ENCODE measurements at places on chromosomes 11 and 22.
A peak's percentile ranks its signal among the peaks of the same experiment; 100 is the strongest.

- DNase-seq: no peak
These were observed 16.8 kb upstream of the CUL5 start for GRCh38 chr11:107991868-107992414.

DNA sequence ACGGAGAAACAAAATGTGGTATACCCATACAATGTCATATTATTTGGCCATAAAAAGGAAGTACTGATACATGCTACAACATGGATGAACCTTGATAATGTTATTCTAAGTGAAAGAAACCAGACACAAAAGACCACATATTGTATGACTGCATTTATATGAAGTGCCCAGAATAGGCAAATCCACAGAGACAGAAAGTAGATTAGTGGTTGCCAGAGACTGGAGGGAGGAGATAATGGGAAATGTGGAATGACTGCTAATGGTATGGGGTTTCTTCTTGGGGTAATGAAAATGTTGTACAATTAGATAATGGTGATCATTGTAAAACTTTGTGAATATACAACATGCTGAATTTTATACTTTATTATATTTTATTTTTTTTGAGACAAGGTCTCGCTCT is 5.6 kb upstream of the SLC43A1 start:
- DNase-seq: no peak

DNA sequence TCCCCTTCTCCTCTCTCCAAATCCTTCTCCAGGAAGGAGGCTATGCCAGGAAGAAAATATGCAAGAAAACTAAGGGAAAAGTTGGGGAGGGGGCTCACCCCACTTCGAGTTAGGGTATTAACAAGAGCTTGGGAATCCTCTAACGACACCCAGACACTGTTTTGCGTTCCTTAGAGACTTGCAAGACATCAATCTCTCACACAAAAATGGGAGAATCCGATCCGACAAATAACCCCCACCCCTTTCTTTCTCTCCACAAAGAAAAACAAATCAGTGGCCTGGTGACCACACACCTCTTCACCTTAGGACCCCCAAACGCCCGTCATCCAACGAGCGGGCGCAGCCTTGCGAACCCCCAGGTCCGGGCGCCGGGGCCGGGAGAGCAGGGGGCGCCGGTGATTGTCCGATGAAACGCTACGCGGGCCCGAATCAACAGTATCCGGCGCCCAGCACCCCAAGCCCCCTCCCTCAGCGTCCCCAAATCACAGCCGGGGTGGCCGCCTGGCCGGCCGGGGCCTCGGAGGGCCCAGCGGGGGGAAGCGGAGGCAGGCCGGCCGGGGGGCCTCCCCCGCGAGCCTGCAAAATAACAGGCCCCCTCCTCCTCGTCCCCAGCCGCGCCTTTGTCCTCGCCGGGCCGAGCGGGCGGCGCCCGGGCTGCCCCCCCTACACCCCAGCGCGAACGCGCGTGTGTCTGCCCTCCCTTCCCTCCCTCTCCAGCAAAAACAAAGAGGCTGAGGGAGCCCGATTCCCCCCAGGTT is 690 bp downstream of the CSNK1E start:
- peak; percentile 56 for DNase-seq

DNA sequence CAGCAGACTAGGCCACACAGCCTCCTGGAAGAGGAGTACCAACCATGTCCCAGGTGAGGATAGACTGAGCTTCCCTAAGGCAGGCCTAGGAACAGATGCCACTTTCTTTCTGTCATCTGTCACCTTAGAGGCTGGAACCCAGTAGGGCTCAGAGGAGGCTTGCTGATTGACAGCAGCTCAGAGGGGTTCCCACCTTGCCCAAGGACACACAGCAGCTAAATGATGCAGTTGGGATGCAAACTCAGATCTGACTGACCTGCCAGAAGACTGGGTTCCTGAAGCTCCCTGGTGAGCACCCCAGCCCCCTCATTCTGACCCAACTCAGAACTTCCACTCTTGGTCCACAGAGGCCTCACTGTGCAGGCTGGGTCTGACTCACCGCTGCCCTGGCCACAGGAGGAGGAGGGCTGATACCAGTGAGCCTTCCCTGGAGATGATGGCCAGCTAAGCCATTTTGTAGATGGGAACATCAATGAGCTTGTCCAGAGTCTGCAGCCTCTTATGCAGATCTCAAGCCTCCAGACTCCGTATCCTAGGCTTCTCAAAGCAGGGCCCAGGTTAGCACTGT is 14.0 kb downstream of the CAPN5 start:
- no peak for DNase-seq

- no peak for DNase-seq
These were observed 136.1 kb downstream of the TENM4 start for GRCh38 chr11:79304599-79305212.

DNA sequence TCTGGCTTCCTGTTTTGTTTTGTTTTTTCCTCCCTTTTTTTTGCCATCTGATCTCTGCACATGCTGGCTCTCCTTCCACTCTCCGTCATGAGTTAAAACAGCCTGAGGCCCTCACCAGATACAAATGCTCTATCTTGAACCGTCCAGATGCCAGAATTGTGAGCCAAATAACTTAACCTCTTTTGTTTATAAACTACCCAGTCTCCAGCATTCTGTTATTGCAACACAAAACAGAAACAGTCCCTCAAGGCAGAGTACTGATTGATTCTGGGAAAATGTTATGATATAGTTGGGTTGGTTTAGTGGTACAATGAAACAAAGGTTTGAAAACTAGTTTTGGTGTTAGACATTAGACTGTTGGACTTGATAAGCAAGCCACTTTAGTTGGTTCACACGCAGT is 1390.0 kb upstream of the RAG2 start:
- DNase-seq: no peak

DNA sequence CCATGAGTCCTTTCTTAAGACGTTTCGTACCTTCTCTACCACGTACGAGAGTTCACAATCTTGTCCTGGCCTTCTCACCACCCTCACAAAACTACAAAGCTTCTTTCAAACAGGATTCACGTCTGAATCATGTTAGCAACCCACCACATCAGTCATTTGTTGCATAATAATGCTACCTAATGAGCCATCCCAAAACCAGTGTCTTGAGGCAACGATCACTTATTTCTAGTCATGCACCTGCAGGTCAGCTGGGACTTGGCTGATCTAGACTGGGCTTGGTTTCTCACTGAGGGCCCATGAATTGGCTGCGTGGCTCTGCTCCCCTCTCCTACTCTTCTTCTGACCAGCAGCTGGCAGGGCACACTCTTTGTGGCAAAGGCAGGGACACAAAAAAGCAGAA is 28.3 kb downstream of the LARGE1 start:
- DNase-seq: no peak

GRCh38 chr11:15390857-15391256 is 276.1 kb downstream of the INSC start:
- no peak for DNase-seq

GRCh38 chr11:112877581-112877980 is 83.6 kb upstream of the NCAM1 start:
- peak; percentile 28 for DNase-seq

- DNase-seq: peak; percentile 99
These were observed at the start of gene EIF3D for GRCh38 chr22:36528795-36529751. Gene EIF3D, minus strand, starts transcription at chr22:36529166. Its CDS starts 3,045 bp downstream, at chr22:36526121.

- DNase-seq: no peak
These were observed 20.0 kb upstream of the CASP12 start for GRCh38 chr11:104918113-104918824.

GRCh38 chr11:22521226-22521625 is 104.4 kb downstream of the FANCF start:
- no peak for DNase-seq

GRCh38 chr11:95711162-95711944 is 78.2 kb downstream of the FAM76B start:
- no peak for DNase-seq

DNA sequence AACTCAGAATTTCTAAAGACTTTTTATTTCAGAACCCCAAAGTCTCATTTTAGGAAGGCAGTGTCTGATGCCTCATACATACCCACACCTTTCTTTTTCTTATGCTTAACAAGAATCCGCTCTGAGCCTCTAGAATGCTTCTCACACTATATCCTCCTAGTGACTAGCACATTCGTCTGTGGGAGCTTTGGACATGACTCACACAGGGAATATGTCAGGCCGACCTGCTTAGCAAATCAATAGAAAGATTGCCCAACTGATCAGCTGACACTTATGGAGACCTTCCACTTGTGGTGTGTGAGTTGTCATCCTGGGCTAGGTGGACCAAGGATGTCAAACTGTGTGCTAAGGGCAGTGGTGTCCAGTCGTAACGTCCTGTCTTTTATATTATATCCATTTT is 129.9 kb upstream of the TTC12 start:
- no peak for DNase-seq

GRCh38 chr22:36464715-36465231 is 16.7 kb downstream of the TXN2 start:
- no peak for DNase-seq

GRCh38 chr11:68677432-68677831 is 6.9 kb upstream of the GAL start:
- no peak for DNase-seq

- no peak for DNase-seq
These were observed 9.3 kb downstream of the ATP5MGL start for GRCh38 chr22:42630901-42631602.

- peak; percentile 78 for DNase-seq
These were observed 23.2 kb downstream of the RTN4R start for GRCh38 chr22:20244691-20245576.

GRCh38 chr11:110126936-110127335 is 33.7 kb downstream of the ZC3H12C start:
- DNase-seq: no peak

DNA sequence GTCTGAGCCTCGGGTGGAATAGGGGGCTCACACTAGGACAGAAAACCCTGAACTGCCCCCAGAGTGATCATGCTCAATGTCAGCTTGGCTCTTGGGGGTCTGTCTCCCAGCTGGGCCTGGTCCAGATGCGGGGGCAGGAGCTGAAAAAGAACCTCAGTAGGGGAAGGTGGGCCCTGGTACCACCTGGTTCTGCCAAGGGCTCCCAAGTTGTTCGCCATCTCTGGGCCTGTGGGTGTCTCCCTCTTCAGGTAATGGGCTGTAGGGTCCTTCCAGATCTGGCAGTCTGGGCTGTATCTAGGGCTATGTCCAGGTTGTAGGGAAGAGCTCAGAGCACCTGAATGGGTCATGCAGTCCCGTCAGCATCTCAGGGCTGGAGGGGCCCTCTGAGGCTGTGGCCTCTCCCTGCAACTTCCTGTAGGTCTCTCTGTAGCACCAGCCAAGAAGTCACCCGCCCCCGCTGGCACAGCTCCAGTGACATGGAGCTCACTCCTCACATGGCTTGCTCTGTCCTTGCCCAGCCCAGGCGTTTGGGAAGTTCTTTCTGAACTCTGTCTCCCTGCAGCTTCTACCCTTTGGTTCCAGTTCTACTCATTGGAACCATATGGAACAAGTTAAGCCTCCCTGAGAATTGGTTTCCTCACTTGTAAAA is 33.0 kb upstream of the SOX10 start:
- no peak for DNase-seq

GRCh38 chr11:78395597-78395996 is 22.0 kb downstream of the GAB2 start:
- DNase-seq: no peak

DNA sequence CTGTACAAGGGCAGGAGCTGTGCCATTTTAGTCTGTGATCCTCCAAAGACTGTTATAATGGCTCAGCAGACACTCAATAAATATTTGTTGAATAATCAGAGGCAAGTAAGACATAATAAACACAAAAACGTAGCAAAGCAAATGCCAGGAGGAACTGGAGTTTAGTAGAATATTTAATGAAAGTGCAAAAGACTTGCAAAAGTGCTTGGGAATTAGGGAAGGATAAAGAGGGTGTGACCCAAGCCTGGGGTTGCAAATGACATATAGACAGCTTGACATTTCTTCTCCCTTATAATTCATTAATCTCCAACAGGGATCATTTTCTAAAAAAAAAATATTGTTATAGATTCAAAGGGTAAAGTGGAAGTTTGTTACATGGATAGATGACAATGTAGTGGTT is 212.7 kb upstream of the PGR start:
- no peak for DNase-seq

DNA sequence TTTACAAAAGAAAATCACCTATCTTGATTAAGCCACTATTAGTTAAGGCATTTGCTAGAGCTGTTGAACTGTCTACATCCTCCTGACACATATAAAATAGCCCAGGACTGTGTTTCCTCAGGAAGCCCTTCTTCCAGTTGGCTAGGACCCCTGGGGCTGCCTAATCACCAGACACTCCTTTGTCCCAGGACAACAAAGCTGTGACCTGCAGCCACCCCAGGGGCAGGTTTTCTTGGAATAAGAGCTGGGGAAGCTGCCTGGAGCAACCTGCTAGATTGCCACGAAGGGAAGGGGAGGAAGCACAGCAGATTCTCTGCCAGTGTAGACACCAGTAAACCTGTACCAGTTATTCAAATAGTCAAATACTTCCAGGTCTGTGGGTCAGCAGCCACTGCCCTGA is 17.6 kb downstream of the CHST1 start:
- DNase-seq: no peak

- no peak for DNase-seq
These were observed 39.2 kb downstream of the KDM2A start for GRCh38 chr11:67158221-67158620.

- DNase-seq: no peak
These were observed 40.8 kb upstream of the CYP2D6 start for GRCh38 chr22:42171417-42171816.

DNA sequence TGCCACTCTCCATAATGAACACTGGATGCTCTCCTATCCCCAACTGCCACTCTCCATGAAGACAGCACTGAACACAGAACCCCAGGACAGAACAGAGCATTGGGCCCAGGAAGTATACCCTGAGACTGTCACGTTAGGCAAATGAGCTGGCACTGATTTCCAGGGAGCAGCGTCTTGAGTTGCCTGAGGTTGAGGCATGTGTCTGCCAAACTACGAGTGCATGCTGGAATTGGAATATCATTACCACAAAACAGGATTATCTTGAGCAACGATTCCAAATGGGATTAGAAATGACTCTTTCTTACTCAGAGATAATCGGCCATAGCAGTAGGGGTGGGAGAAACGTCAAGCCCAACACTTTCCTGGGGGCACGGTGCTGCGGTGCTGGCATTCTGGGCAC is 39.9 kb downstream of the CLPB start:
- DNase-seq: no peak

- DNase-seq: no peak
These were observed 8.1 kb downstream of the PC start for GRCh38 chr11:66950112-66950535.

DNA sequence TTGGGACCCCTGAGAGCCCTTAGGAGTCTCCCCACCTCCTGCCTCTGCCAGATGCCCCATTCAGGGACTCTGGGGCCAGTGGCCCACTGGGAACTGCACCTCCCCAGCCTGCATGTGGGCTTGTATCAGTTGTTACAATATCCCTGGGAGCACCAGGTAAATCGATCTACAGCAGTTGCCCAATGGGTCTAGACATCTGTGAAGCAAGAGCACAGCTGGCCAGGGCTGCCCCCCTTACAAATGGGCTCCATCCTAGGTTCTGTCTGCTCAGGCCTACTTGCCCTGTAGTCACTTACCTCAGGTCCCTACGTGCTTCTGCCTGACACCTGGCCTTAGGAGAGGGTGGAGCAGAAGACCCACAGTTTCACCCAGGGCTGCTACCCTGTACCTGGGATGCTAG is 62.7 kb downstream of the HIRA start:
- no peak for DNase-seq
